Left ventricle myocardium inferior (tissue), 1 donor: ENCODE measurements at places on chromosomes 5 and 9.
A peak's percentile ranks its signal among the peaks of the same experiment; 100 is the strongest.

GRCh38 chr9:136310273-136311030, 6.6 kb upstream of the CCDC187 start:
- DNase-seq: no peak

GRCh38 chr9:28287455-28287854, 714.2 kb upstream of the C9orf72 start:
- no peak for DNase-seq

DNA sequence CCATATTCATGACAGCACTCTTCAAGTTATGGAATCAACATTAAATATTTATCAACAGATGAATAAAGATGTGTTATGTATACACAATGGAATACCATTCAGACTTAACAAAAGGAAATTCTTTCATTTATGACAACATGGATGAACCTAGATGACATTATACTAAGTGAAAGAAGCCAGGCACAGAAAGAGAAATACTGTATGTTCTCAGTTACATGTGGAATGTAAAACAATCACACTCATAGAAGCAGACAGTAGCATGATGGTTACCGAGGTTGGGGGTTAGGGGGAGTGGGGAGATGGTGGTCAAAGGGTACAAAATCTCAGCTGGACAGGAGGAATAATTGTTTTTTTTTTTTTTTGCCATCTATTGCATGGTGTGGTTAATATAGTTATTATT, 431.9 kb downstream of the DMAC1 start:
- DNase-seq: no peak

- no peak for DNase-seq
Observed at GRCh38 chr5:5418764-5419163, 3.7 kb upstream of the ICE1 start.

GRCh38 chr9:16683326-16683725, 187.1 kb downstream of the BNC2 start:
- DNase-seq: no peak

DNA sequence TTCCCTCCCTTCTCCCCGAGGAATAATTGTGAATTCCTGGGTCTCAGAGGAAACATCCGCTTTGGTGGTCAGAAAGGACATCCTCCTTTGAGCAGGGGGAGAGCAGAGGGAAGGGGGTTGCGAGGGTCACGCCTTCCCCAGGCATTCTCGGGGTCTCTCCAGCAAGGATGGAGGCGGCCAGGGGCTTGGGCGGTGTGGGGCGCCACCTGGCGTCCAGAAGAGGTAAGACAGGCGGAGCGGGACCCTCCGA, 129.1 kb downstream of the KCNIP1 start:
- DNase-seq: peak; percentile 63

DNA sequence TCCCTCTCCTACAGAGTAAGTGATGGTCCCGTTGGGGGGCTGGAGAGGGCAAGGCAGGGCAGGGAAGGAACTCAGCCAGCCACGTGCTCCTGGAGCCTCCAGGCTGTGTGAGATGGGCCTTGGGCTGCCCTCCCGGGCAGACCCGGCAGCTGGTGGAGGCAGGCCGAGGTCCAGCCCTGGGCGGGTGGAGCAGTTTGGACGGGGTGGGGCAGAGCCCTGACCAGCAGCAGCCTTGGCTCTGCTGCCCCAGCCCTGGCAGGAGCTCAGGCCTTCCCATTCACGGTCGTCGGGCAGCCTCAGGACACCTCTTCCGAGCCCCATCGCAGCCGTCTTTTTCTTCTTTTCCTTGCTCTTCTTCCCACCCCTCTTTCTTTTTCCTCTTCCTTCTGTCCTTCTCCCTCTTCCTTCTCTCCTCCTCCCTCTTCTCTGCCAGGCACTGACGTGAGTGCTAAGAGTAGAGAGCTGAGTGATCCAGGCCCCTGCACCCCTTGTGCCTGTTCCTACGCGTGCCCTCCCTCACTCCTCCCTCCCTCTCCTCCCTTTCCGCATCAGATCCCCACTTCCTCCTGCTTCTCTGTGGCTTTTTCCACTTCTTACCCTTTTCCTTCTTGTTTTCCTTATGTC, 42.8 kb downstream of the AMBP start:
- DNase-seq: no peak

DNA sequence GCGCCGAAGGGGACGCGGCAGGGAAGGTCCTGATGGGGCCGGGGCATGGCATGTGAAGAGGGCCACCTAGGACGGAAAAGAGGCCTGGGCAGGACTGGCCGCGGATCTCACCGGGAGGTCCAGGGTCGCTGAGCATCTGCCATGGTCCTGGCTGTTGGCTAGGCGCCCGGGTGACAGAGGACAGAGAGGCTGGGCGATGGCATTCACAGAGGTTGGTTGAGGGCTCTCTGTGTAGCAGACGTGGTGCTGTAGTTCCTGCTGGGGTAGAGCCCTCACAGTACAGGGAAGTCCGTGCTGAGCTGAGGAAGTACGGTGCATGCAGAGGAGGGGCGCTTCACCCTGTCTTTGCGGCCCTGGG, 427 bp downstream of the PCYOX1L start:
- DNase-seq: peak; percentile 42

DNA sequence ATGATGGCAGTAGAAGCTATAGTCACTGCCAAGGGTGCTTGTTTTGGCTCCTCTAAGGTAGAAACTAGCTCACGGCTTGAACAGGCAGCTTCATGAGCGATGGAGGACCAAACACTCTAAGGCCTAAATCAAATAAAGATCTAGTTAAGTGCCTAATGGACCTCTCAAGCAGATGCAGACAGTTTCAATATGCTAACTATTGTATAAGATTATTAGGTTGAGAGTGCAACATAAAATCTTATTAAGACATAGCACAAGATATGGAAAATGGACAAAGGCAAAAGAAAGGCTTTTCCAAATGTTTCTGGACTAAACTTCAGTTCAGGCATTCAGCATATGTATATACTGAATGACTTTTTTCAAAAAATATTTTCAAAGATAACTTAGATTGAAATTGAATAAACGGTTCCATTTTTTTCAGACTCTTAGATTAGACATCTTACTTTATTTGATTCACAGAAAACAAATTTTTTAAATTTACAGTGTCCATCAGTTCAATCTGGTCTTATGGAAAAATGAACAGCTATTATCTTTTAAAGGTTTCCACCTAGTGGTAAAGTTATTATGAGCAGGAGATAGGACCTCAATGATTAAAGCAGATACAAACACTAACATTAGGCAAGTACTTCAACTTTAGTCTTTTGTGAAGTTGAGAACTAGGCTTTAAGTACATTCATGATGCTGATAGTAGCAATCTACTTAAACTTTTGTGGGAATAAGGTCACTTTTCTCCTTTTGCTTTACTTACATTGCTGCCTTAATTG, 1167.7 kb downstream of the MAT2B start:
- no peak for DNase-seq

DNA sequence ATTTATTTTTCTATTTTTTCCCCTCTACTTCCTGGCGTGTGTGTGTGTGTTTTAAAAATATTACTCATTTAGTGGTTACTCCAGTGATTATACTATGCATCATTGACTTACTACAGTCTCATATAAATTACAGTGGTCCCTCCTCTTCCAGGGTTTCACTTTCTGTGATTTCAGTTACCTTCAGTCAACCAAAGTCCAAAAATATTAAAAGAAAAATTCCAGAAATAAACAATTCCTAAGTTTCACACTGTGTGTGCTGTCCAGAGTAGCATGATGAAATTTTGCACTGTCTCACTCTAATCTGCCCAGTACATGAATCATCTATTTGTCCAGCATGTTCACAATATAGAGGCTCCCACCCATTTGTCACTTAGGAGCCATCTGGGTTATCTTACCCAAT, 47.4 kb upstream of the CCDC112 start:
- no peak for DNase-seq

DNA sequence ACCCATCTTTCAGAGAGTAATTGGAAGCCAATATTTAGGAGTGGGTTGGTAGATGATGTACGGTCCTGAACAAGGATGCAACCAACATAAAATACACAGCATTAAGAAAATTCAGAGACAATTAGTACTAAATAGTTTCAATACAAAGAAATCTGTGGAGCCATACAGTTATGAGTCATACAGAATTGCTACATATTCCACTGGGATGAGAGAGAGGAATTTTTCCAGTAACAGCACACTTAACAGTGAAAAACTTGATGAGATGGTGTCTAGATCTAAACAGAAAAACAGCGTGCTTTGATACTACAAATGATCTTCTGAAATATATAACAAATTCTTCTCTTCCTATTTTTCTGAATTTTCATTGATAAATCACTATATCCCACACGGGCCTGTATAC, 1999.3 kb upstream of the CDH9 start:
- no peak for DNase-seq
